Stimulated activated CD4-positive, alpha-beta T cell treated with anti-CD3 and anti-CD28 coated beads, Interleukin-15, amount 100 ng/mL, for 1 hour (primary cell): ENCODE measurements at places on chromosomes 1 and 21.

- no peak for DNase-seq
These were observed 14.8 kb downstream of the IL6R start for GRCh38 chr1:154419620-154420571.

GRCh38 chr1:178969226-178969987 lies 56.3 kb upstream of the FAM20B start:
- no peak for DNase-seq

DNA sequence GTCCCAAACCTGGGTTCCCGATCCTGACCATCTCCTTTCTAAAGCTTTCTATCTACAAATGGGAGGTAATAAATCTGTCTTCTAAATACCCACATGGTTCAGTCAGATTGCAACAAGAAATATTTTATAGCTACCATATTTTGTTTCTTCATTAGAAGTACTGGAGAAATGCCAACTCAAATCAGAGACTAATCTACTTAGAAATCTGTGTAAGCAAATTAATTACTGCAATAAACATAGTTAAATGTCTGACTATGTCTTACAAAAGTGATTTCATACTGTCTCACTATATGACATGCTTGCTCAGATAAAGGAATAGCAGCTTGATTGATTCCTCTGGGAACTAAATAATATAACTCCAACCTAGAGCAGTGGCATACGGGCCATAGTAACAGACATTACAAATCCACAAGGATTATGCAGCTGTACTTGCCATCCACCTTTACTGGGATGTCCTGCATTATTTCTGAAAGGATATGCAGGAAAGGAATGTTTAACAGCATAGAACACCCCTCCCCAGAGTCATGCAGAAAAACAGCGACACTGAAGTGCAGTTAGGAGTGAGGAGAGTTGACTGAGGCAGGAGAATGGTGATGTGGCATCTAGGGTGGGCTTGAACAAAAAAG lies 80.3 kb downstream of the PCNX2 start:
- no peak for DNase-seq

GRCh38 chr1:244640917-244641316 lies 12.0 kb upstream of the DESI2 start:
- DNase-seq, result no peak

DNA sequence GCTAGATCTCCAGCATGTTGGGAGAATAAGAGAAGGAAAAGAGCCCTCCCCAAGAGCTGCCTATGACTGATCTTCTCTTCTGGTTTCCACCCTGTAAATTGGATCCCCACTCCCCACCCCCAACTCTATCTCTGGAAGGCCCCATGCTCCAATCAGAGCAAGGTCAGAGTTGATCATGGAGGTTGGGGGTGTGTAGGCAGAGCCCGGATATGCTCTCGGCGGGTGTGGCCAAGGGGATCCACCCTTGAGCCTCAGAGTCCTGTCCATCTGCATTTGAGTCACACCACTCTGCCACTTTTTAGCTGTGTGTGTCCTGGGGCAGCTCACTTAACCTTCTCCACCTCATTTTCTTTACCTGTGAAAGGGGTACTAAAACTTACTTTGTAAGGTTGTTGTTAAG lies 79.5 kb downstream of the NAV1 start:
- no peak for DNase-seq

GRCh38 chr1:110490791-110491451 lies 28.1 kb downstream of the KCNA10 start:
- DNase-seq, result no peak

- DNase-seq, result no peak
These were observed 189.7 kb downstream of the KCNH1 start for GRCh38 chr1:210944252-210944651.

DNA sequence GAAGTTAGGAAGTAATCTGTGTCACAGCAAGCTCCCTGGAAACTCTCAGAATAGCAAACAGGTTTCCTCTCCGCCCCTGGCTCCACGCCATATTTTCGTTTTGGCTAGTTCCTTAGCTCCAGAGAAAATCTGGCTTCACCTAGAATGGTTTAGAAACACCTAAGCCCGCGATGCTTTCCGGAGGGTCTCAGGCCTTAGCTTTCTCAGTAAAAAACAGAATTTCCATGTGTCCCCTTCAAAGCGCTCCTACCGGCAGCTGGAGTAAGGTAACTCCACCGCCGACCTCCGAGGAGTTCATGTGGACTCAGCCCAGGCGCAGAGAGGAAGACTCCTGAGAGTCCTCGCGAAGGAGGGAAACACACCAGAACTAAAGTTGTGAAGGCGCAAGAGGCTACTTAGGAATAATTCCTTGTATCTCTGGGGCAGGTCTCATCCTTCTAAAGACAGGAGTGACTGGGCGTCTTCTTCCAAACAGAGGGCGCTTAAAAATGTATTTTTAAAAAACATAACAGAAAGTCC lies 406 bp downstream of the KIAA0040 start:
- DNase-seq, result no peak

DNA sequence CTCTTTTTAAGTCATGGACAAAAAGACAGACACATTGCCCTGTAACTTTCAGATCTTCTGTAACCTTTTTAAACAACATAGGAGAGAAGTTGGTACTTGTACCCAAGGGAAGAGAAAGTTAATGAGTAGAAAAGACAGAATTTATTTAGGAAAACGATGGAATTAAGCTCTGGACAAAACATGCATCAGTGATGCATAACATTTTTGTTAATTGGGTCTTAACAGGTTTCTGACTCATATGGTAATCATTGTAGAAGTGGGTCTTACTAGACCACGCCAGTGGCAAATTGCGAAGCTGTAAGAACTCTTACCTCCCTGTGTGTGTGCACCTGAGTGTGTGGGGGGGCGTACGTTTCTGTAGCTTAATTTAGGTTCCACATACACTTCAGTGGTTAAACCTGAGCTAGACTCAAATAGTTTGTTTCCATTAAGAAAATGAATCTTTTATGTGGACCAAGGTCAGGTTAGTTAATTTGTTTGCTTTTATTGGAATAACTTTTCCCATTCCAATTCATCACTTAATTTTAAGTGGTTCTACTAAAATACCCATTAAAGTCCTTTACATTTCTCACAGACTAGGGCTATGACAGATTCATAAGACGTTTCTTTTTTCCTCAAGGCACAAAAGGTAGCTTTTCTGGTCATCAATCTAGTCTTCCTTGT lies 48.1 kb downstream of the NFIA start:
- DNase-seq, result no peak

GRCh38 chr1:241603731-241604245 lies 36.4 kb downstream of the CHML start:
- no peak for DNase-seq

GRCh38 chr1:22828484-22829308 lies 118.1 kb downstream of the EPHB2 start:
- DNase-seq, result no peak

DNA sequence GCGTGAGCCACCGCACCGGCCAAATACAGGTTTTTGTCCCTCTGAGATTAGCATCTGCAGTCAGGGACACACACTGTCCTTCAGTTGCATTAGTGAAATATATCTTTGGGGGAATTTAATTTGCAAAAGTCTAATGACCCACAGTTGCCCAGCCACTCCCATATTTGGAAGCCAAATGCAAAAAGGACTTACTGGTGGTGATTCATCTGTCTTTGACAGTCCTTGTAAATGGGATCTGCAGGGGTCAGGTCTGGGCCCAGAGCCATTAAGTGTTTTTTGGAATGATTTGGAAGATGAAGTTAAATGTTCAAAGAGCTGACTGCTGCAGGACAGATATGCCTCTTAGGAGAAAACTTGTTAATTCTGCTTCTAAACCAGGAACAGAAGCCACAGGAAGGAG lies 44.6 kb upstream of the DNASE2B start:
- no peak for DNase-seq

GRCh38 chr1:43618521-43619313 lies 31.2 kb upstream of the KDM4A start:
- no peak for DNase-seq

DNA sequence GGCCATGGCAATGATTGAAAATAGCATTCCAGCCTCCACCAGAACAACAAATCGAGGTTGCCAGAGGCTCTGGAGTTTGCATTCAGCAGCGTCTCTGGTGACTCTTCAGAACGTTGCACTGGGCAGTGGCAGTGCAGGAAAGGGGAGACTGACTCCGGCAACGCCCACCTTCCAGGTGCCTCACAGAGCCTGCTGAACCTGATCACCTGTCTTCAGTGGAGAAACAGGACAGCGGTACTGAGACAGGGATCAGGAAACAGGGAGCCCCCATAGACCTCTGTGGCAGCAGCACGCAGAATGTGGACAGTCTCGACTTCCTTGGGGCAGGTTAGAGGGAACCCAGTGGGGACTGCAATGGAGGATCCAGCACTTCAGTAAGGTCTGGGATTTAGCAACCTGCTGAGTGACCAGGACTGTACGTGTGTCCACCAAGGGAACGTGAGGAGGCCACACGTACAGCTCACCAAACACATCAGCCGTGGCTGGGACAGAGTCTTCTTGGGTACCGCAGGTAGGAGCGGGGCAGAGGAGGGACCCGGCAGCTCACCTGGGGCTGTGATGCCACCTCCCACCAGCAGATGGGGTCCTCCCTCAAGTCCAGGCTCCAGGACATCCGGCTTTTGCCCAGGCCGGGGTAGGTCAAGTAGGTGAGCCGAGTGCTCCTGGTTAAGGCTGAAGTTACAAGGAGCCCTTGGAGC lies 128.6 kb downstream of the PRDM2 start:
- no peak for DNase-seq

- no peak for DNase-seq
These were observed 11.8 kb downstream of the ZBED6 start for GRCh38 chr1:203807196-203807595.

GRCh38 chr1:244445320-244446181 lies 6.2 kb downstream of the ADSS2 start:
- no peak for DNase-seq

GRCh38 chr1:41282679-41283317 lies 40.7 kb upstream of the SCMH1 start:
- no peak for DNase-seq

- DNase-seq, result no peak
These were observed 54.7 kb upstream of the DSCAM start for GRCh38 chr21:40901691-40902090.

DNA sequence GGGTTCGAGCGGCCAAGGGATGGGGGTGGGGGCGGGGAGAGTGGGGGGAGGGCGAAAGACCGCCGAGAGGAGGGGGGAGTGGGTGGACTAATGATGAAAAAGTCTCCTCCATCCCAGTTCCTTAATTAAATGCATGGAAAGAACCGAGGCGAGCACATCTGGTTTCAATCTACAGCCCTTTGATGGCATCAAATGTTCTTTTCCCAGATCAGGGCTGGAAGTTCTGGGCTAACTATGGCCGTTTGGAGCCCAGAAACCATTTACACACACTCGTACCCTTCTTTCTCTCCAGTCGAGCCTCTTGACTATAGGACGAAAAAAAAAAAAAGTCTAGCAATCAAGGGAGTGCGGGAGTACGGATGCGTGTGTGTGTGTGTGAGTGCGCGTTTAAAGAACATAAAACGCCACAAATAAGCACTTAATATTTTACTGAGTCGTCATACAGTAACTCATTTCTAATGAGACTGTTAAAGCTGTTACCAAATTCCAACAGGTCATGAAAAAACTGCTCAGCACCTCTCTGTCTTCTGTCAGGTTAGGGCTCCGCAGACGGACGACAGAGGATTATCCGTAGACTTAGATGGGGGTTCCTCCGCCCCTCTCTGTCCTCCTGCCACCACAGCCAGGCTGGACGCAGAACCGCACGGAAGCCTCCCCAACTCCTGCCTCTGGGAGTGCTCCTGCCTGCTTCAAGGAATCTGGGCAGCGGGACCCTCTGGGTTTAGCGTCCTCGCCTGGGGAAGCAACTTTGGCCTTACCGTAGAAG lies 2.1 kb upstream of the PRRX1 start:
- DNase-seq, result no peak

DNA sequence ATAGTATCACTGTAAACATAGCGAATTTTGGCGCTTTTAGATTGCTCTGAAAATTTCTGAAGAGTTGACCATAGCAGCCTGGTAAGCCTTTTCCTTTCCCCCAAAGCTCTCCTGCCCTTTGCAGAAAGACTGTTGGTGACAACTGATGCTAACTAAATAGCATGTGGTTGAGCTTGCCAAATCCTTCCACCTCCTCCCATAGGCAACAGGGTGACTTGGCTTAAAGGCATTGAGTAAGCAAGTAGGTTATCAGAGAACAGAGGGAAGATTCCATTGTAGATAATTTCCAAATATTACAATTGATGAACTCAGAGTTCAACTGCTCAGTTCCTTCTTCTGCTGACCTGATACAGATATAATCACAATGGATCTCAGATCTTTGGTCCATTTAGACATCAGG lies 19.9 kb upstream of the HMGCL start:
- no peak for DNase-seq

DNA sequence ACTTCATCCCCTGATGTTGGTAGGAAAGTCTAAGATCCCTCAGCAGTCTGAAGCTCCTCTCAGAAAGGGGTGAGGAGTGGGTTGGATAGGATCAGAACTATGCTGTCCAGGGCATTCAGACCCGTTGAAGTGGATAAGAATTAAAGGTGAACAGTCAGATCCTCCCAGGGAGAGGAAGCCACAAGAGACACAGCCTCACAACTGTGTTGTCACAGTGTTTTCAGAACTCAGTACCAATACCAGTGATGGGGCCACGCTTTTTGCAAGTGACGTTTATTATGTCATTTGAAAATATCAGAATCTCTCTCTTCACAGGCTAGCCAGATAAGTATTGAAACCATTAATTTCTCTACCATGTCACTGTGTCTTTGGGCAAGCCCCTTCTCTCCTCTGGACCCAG lies 15.4 kb upstream of the EPS15 start:
- DNase-seq, result no peak

- no peak for DNase-seq
These were observed 57.2 kb upstream of the APOBEC4 start for GRCh38 chr1:183710333-183710732.

- DNase-seq, result no peak
These were observed 44.7 kb downstream of the PRDM16 start for GRCh38 chr1:3113741-3114056.

- DNase-seq, result no peak
These were observed 1.1 kb upstream of the PKP1 start for GRCh38 chr1:201282216-201282615.

DNA sequence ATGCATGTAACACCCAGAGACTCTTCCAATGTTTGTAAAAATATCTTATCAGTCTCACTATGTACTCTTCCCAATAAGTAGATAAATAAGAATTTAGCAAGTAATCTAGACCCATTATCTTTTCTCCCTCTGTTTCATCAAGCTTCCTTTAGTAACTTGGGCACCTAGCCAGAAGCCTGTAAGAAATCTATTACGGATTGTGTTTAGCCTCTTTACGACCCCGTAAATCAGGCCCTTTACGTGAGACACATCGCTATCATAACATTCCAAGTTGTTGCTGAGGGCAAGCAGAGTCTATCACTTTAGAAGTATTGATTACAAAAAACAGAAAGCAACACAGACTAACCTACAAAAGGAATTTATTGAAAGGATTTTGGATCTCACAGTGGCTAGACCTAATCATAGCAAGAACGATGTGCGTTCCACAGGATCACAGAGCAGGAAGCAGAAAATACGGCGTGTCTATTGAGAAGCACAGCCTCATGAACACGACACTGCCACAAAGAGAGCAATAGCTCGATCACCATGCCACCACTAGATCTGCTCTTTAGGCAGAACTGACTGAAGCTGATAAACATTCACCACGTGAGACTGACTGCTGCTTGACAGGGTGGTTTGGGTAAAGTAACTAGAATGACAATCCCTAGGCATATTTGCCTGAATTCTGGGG lies 922.1 kb downstream of the AMY1C start:
- DNase-seq, result no peak
